T-helper 1 cell (primary cell): ENCODE measurements at places on chromosomes 6 and 20.

GRCh38 chr6:21842875-21843645, 249.5 kb downstream of the SOX4 start:
- DNase-seq: no peak

GRCh38 chr6:125584468-125584939, 164.9 kb upstream of the HEY2 start:
- DNase-seq: no peak

GRCh38 chr6:106003268-106003987, 82.7 kb upstream of the PRDM1 start:
- DNase-seq: no peak

GRCh38 chr6:106064756-106065155, 21.4 kb upstream of the PRDM1 start:
- no peak for DNase-seq

GRCh38 chr6:81820422-81820821, 67.9 kb upstream of the TENT5A start:
- DNase-seq: no peak

DNA sequence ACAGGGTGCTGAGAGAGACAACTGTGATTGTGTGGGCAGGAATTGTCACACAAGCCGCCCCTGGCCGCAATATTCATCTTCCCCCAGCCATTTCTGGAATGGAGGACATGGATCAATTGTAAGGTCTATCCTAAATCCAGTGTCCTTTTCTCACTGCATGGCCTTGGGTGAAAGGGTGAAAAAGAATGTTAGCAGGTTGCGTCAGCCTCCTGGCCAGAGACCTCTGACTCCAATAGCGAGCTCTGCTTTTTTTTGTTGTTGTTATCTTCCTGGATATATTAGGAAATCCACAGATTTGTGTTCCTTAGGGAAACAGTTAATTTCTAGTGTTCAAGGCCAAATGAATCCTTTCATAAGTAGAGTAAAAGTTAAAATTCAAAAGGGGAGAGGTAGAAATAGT, 47.1 kb upstream of the CD83 start:
- DNase-seq: no peak

- no peak for DNase-seq
These were observed 581.6 kb upstream of the FLRT3 start for GRCh38 chr20:14918976-14919375.

- DNase-seq: no peak
These were observed 60.8 kb upstream of the CARMIL1 start for GRCh38 chr6:25218346-25218745.

DNA sequence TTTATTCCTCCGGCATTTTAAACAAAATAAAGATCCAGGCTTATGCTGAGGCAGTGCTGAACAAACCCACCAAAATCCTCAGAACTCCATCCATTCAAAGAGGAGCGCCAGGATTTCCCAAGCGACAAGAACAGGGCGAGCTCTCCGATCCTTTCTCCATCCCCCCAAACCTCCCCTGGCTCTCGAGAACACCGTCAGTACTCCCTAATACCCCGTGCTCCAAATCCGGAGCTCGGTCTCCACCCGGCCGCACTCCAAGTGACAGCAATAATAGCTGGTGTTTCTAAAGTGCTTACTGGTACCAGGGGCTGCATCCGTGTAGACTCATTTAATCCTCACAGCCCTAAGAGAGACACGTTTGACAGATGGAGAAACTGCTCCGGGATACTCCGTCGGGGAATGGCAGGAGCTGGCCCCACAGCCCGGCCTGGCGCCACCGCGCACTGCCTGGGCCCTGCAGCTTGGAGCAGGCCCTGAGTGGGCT, 277.1 kb upstream of the QKI start:
- DNase-seq: no peak
